ENCODE measurements at places on chromosomes 3 and 15. TPM values are rescaled to one million over a fixed set of nuclear protein-coding genes. Genes with fewer than 3 reads are reported as not detected.

ACTC1 gene
- total RNA-seq = not detected

UPK1B gene
- total RNA-seq = not detected

PSMA4 gene
- 181 TPM for total RNA-seq

CCR5 gene
- not detected for total RNA-seq

Measured in smooth muscle cell of the umbilical artery (primary cell).